ENCODE measurements at places on chromosomes 12 and 14.

GRCh38 chr12:91053951-91054715 lies 3.7 kb downstream of the KERA start:
- no peak for DNase-seq

- no peak for DNase-seq
These were observed 124.2 kb downstream of the SRGAP1 start for GRCh38 chr12:63968673-63969072.

- DNase-seq = no peak
These were observed 17.5 kb downstream of the AREL1 start for GRCh38 chr14:74695406-74695805.

- DNase-seq = no peak
These were observed 109.3 kb downstream of the PTPRQ start for GRCh38 chr12:80553316-80553715.

GRCh38 chr14:36217027-36217426 lies 40.5 kb upstream of the PTCSC3 start:
- DNase-seq = no peak

GRCh38 chr14:22986508-22987054 lies 4.2 kb upstream of the AJUBA start:
- DNase-seq = no peak

- DNase-seq = no peak
These were observed 75.2 kb downstream of the TNFAIP2 start for GRCh38 chr14:103198131-103199105.

GRCh38 chr12:79674629-79675028 lies 16.1 kb downstream of the PAWR start:
- DNase-seq = no peak

GRCh38 chr14:93493054-93493453 lies 62.3 kb downstream of the UNC79 start:
- no peak for DNase-seq

GRCh38 chr12:11559626-11560340 lies 89.7 kb upstream of the ETV6 start:
- no peak for DNase-seq

GRCh38 chr14:93705513-93706156 lies 82.7 kb downstream of the PRIMA1 start:
- no peak for DNase-seq

DNA sequence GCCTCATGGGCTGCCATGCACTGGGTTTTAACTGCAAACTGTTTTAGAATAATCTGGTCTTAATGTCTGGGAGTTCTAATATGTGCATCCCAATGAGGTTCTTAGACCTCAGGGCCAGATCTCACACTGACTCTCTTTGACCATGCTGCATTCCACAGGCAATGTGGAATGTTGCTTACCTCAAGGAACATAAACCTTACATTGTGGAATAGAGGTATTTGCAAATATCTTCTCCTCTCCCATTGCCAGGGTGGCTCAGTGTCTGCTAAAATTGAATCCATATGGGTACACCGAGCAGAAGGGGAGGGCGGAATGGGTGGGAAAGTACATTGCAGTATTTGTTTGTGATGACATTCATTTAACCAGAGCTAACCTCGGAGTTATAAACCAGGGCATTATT lies 78.6 kb downstream of the CHST11 start:
- no peak for DNase-seq

GRCh38 chr12:108691998-108692808 lies 39.1 kb downstream of the CORO1C start:
- no peak for DNase-seq

DNA sequence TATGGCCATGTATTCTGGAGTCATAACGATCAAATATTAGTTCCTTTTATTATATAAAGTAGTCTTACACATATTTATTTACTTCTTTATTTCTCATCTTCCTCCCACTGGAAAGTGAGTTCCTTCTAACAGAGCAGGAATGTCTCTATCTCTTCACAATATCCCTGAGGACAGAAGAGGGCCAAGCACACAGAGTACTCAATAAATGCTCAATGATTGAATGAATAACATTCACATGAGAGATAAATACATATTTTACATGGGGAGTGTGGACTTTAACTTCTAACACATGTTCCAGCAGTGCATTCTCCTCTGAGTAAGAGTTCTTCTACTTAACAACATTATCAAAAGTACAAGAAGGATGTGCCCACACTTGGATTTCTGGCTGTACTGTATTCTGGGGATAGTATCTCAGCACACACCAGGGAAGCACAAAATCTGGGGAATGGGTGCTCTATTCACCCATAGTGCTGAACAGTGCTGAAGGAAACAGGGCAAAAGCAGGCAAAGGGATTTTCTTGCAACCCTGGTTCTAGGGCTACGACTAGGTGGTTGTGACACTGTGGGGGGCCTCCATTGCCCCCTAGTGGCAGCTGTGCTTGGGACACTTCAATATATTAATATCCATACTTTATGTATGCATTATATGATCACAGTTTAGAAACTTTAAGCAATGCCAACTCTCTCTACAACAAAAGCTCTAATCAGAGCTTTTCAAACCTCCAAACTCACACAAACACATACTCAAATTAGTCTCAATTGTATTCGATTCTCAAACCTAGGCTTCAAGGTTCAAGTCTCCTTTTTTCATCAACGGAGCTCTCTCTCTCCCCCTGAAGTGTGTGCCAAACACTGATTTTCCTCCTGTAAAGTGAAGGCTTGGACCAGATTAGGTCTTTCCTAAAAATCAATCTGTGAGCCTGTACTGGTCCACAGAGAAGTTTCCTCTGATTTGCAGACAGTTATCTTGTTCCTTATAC lies 115.5 kb downstream of the SLC2A13 start:
- DNase-seq = no peak

DNA sequence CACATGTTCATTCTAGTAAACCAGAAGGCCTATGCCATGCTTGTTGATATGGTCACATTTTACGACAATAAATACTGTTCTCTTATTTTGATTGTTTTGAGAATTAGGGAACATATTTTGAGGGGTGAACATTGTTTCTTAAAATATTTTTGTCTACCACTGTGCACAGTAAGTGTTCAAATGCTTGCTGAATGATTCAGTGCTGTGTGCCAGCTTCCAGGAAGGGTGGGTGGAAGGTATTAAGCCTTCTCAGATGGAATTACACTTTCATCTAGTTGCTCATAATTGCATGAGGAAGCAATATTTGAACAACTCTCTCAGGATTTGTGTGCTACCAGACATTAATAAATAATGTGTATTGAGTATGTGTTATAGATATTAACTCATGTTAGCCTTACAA lies 15.5 kb upstream of the TMX1 start:
- no peak for DNase-seq

- no peak for DNase-seq
These were observed 136.0 kb downstream of the CRADD start for GRCh38 chr12:93813186-93813585.

- no peak for DNase-seq
These were observed 13.5 kb downstream of the MANSC1 start for GRCh38 chr12:12336511-12336910.

GRCh38 chr14:80316441-80316840 lies 105.1 kb upstream of the DIO2 start:
- no peak for DNase-seq

GRCh38 chr12:115823635-115824034 lies 453.9 kb downstream of the MED13L start:
- no peak for DNase-seq

GRCh38 chr12:81968421-81968820 lies 209.3 kb upstream of the PPFIA2 start:
- DNase-seq = no peak

DNA sequence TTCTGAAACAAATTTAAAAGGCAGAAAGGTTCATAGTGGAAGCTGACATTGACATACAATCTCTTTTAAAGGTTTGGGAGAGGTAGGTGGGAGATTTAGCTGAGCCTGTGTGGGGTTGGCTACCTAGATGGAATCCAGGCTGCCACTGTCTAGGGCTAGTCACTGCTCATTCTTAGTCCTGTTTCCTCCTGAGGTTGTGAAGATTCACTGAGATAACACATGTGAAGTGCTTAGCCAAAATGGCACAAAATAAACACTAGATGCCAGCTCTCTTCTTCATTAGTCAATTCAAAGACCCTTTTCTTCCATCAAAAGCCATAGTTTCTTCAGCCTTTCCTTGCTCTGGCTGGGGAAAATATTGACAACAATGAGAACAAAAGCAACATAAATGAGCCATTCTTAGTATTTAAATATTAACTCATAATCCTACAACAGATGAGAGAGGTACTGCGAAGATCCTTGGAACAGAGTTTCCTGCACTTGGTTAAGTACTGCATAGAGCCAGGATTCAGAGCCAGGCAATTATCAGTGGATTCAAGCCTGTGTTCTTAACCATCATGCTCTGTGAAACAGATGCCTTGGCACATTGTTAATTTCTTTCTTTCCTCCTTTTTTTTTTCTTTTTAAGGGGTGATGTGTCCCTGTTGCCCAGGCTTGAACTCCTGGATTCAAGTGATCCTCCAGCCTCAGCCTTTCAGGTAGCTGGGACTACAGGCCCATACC lies 3.5 kb downstream of the MYF6 start:
- DNase-seq = no peak

- DNase-seq = no peak
These were observed 47.1 kb downstream of the KIF21A start for GRCh38 chr12:39395866-39396265.

DNA sequence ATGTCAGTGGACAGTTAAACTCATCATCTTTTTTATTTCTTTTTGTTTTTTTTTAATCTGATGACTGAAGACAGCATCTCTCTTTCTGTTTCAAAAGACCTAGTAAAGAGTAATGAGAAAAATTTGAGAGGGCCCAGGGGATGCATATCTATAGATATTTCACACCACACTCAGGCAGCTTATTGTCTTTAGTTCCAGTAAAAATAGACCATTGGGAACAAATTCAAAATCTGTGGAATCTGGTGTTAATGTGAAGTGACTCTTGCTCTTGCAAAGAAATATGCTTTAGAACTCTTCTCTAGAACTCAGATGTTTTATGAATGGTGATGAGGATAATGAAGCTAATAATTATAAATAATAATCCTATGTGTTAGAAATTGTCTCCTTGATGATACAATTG lies 214.5 kb upstream of the ATP2B1 start:
- no peak for DNase-seq

DNA sequence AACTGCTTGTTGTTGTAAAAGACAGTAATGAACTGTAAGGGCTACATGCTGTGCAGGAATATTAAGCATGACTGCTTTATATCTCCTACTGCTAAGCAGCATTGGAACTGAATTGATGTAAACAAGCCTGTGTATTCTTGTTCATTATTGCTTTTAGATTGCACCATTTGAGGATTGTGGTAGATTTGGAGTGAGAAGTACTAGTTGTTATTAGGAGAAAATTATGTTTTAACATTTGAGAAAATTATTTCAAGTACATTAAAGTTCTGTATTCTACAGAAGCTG lies 212.7 kb downstream of the ERC1 start:
- no peak for DNase-seq

DNA sequence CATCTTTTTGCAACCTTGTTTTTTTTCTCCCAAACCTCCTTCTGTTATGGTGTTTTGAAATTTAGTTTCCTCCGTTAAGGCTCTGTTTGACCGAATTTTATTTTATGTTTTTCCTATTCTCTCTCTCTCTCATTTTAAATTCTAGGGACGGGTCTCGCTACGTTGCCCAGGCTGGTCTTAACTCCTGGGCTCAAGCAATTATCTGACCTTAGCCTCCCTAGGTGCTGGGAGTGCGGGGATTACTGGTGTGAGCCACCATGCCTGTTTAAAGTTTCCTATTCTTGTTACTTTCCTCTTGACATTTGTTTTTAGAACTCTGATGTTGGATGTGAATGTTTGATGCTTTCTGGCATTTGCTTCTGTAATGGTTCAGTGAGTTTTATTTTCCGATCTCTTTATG lies 1.0 kb downstream of the ZC3H14 start:
- no peak for DNase-seq

DNA sequence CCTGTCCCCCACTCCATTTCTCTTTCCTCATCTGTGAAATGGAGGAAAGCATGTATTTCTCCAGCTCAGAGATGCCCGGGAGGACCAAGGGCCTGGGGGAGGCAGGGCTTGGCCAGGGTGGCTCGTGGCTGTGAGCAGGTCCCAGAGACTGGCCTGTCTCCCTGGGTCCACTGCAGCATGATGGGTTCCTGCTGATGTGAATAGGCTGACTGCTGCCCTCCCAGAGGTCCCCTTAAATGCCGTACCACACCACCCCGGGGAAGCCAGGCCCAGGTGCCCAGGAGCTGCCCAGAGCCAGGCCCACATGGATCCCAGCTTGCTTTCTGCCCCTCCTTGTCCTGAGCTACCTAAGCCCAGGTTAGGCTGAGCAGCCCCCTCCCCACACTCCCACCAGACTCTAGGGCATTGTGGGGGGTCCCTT lies 158.2 kb upstream of the C14orf180 start:
- no peak for DNase-seq

DNA sequence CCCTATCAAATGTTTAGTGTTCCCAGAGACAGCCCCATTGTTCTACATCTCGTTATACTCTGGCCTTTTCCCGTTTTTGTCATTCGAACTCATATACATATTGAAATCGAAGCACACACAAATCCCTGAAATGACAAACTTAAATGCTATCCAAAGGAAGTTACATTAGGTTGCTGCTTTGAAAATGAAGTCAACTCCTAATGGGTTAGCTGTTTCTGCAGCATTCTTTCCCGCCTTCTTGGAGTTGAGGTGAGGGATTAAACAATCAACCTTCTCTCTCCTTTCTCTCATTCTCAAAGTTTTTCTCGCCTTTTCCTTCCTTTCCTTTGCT lies 642 bp upstream of the PHC1 start:
- no peak for DNase-seq

DNA sequence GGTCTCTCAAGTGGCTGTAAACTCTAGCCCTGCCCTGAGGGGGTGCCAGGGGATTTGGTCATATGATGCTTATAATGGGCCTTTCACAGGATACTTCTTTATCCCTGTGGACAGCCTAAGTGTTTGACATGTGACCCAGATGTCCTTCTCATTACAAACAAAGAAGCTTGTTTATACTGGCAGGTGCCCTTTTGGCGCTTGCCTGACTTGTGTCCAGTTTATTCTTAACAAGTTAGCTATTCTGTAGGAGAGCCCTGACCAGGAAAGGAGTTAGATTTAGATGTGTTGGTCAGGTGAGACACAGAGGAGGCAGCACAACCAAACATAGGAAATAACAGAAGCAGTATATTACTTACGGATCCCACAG lies 51.9 kb downstream of the CCDC91 start:
- no peak for DNase-seq

GRCh38 chr12:83224012-83224411 lies 537.3 kb downstream of the TMTC2 start:
- no peak for DNase-seq

DNA sequence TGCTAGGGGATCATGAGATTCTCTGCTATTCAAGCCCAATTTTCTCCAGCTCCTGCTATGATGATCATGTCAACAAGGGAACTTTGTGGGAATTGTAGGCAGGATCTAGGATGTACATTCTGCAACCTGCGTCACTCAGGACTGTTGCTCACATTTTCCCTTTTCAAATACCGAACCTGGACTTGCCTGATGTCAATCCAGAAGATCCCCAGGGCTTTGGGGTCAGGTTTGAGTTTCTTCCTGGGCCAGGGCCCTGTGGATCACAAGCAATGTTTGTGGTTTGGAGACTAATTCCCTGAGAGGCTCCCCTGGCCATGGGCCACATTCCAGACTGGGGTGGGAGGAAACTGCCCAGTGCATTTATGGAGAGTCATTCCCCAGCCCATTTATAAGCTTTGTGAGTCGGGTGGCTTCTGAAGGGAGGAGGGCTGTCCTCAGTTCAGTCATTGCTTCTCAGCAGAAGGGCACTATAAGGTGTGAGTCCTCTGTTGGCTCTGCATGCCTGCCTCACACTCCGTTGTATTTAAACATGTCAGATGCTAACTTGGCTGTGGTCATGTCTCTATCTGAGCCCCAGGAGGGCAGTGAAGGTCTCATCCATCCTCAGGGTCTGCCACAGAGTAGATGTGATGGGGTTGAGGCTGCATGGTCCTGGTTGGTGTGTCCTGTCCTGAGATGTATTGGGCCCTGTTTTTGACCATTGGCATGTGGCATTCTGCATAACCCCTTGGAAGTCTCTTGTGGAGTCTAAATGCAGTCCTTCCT lies 6.5 kb downstream of the KRT86 start:
- no peak for DNase-seq

Data from cortex of kidney (tissue), 1 donor.